MV-4-11 (cell line): ENCODE measurements at places on chromosomes 3 and 15.

- DNase-seq: peak; percentile 99
Observed at GRCh38 chr15:65818927-65819562, 27.0 kb upstream of the DENND4A start.

DNA sequence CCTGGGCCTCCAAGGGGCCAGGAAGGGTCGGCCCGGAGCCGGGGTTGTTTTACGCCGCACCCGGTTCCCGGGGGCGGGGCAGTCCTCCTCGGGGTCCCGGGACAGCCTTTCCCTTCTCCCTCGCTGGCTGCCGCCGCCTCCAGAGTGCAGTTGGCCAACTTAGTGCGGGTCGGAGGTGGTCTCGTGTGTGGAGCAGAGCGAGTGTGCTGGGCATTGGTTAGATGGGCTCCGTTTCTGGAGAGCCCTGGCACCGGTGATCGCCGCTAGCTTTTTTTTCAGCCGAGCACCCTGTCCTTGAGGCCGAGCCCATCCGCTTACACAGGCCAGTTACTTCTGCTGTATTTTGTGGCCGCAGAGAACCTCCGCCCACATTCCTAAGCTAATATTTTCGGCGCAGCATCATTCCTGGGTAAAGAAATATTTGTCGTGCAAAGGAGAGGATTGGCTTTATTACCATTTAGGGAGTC lies 585 bp downstream of the KIF23 start:
- DNase-seq: peak; percentile 26

GRCh38 chr15:84079885-84080777 lies 155.4 kb upstream of the GOLGA6L4 start:
- DNase-seq: no peak

GRCh38 chr15:32134842-32135241 lies 104.5 kb downstream of the CHRNA7 start:
- DNase-seq: no peak

DNA sequence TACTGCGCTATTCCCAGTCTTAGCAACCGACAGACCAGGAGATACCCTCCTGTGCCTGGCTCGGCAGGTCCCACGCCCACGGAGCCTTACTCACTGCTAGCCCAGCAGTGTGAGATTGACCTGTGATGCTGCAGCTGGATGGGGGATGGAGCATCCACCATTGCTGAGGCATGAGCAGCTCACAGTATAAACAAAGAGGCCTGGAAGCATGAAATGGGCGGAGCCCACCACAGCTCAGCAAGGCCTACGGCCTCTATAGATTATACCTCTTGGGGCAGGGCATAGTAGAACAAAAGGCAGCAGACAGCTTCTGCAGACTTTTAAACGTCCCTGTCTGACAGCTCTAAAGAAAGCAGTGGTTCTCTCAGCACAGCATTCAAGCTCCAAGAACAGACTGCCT lies 160.3 kb downstream of the ANXA2 start:
- DNase-seq: no peak

GRCh38 chr3:122295266-122296062 lies 29.6 kb upstream of the CSTA start:
- DNase-seq: peak; percentile 97

DNA sequence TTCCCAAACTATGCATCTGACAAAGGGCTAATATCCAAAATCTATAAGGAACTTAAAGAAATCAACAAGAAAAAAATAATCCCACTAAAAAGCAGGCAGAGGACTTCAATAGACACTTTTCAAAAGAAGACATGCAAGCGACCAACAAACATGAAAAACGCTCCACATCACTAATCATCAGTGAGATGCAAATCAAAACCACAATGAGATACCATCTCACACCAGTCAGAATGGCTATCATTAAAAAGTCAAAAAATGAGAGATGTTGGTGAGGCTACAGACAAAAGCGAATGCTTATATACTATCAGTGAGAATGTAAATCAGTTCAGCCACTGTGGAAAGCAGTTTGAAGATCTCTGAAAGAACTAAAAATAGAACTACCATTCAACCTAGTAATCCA lies 20.2 kb downstream of the CFAP44 start:
- no peak for DNase-seq

GRCh38 chr3:111577798-111578685 lies 17.1 kb downstream of the ZBED2 start:
- DNase-seq: peak; percentile 51

GRCh38 chr3:152554980-152555379 lies 280.0 kb upstream of the P2RY1 start:
- no peak for DNase-seq

DNA sequence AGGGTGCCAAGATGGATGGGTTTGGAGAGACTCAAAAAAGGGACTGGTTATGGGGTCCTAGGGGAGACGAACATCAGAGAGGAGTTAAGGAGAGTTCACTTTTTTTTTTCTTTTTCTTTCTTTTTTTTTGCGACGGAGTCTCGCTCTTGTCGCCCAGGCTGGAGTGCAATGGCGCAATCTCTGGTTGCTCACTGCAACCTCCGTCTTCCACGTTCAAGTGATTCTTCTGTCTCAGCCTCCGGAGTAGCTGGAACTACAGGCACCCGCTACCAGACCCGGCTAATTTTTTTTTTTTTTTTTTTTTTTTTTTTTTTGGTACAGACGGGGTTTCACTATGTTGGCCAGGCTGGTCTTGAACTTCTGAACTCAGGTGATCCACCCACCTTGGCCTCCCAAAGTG lies 1.2 kb downstream of the SPINT1 start:
- DNase-seq: peak; percentile 61

DNA sequence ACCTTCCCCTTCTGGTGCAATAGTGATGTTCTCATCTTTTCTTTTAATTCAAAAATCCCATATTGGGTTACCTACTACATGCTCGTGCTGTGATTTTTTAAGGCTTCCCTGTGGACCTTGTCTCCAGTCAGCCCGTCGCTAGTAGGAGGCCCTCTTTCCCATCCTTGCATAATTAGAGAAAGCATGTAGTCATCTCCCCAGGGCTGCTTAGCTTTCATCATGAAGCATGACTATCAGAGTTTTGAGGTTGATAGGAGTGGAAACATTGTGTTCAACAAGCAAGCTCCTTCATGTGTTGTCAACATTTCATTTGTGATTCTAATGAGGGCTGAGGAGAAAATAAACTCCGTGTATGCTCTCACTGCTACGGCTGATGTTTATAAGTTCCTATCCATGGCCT lies 8.7 kb upstream of the LRTM1 start:
- DNase-seq: no peak

- DNase-seq: no peak
Observed at GRCh38 chr3:121231872-121232271, 313.9 kb downstream of the POLQ start.

DNA sequence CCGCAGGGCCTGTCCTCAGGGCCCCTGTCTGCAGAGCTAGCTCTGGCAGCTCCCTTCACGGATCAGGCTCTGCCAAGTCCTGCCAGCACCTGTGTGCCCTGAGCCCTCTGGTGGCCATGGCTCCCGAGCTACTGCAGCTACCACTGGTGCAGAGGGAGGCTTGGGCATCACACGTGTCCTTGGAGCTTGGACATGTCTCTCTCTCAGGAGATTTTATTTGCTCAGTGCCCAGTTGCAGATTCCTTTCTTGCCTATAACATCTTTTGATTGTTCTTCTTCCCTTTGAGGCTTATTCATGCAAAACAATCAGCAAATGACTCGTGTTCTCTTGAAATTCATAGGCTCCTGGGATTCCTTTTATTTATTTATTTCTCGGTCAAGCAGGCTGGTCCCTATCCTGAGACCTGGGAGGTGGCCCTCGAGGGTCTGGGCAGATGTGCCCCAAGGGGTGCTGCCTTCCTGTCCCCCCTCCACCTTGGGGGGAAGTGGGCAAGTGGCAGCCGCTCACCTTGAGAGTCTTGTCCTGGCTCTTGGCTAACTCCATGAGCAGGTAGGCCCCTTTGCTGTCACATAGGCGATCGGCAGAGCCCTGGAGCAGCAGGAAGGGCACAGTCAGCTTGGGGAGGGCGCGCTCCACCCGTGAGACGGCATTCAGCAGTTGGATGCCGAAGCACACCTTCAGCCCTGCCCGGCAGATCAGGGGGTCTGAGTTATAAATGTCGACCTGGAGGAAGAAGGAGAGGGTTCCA lies 21.9 kb downstream of the ABTB1 start:
- DNase-seq: peak; percentile 6

GRCh38 chr3:186382217-186382885 lies 20.3 kb upstream of the DGKG start:
- no peak for DNase-seq

DNA sequence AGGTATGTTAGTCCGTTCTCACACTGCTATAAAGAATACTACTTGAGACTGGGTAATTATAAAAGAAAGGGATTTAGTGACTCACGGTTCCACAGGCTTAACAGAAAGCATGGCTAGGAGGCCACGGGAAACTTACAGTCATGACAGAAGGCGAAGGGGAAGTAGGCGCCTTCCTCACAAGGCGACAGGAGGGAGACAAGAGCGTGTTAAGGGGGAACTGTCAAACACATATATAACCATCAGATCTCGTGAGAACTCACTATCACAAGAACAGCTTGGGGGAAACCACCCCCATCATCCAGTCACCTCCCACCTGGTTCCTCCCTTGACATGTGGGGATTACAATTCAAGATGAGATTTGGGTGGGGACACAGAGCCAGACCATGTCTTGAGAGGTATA lies 30.4 kb downstream of the SPRED1 start:
- DNase-seq: no peak

DNA sequence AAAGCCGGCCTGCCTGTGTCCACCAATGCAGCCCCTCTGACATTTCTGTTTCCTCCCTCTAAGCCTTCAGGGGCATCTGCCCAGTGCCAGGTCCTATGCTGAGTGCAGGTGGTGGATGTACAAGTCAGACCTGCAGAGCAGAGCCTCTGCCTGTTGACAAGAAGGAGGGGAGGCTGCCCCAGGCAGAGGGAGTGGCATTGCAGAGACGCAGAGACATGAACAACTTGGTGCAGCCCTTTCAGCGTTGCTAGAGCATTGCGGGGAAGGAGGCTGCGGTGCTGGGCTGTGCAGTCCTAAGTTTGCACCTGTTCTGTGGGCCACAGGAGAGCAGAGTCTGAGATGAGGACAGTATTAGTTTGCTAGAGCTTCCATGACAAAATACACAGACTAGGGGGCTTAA lies 65.2 kb downstream of the LSM3 start:
- DNase-seq: no peak

DNA sequence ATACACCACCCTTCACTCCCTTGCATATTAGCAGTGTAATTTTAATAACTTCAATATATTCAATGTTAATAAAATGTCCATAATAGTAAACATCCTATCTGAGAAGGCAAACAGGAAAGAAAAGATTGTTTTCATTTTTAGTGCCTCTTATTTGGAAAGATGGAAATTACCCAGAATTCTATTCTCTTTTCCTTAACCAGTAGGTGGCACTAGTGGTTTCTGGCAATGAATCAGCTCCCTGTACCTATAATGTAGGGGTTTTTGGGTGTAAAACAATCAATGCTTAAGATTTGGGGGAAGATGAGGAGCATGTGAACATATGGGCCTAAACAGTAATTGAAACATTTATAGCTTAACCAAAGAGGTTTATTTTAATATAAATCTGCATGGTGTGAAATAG lies 5.7 kb upstream of the SEMA6D start:
- DNase-seq: peak; percentile 8

- DNase-seq: no peak
Observed at GRCh38 chr15:81282911-81283310, 41.0 kb downstream of the STARD5 start.

DNA sequence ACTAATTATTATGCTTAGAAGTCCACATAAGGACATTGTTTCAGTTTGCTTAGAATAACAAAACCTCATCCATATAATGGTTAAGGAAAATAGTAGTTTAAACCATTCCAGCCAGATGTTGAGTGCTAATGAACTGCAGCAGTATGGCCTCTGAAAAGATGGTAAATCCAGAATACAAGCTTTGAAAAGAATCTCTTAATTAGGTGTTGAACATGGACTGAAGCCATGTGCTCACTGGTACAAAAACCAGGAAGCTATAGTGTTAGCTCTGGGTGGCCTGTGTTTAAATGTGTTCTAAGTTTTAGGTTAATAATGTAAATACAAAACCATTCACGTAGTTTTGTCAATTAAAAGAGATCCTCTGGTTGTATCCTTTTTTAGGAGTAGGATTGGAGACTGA lies 78.2 kb downstream of the GALK2 start:
- no peak for DNase-seq

- peak; percentile 26 for DNase-seq
Observed at GRCh38 chr3:45078910-45079522, 52.9 kb downstream of the CLEC3B start.

DNA sequence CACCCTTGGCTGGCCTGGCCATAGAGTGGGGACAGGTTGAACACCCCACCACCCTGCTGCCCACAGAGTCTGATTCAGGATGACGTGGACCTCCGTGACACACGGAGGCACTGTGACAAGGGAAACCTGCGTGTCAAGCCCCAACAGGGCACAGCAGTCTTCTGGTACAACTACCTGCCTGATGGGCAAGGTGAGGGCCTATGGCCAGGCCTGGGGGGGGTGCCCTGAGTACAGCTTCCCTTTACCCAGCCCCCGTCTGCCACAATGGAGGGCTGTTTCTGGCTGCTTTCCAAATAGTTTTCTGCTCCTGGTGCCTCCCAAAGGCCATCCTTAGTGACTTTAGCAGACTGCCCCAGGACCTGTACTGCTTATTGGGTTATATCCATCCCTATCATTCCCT lies 1.2 kb upstream of the WDR6 start:
- no peak for DNase-seq

DNA sequence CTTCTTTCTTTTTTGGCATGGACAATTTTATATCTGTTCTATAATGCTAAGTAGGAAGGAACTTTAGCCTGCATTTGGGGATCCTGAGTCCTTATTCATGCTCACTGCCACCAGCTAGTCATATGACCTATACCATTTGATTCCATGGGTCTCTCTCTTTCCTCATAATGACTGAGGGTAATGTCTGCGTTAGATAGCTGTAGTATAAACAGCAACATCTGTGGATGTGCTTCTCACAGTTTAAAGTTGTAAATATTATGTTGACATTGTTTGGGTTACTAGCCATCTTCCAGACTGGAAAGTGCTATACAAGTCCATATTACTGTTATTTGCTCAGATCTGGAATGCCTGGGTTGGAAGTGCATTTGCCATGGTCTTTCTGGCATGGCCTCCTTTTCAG lies 274.9 kb upstream of the SEMA6D start:
- DNase-seq: no peak

DNA sequence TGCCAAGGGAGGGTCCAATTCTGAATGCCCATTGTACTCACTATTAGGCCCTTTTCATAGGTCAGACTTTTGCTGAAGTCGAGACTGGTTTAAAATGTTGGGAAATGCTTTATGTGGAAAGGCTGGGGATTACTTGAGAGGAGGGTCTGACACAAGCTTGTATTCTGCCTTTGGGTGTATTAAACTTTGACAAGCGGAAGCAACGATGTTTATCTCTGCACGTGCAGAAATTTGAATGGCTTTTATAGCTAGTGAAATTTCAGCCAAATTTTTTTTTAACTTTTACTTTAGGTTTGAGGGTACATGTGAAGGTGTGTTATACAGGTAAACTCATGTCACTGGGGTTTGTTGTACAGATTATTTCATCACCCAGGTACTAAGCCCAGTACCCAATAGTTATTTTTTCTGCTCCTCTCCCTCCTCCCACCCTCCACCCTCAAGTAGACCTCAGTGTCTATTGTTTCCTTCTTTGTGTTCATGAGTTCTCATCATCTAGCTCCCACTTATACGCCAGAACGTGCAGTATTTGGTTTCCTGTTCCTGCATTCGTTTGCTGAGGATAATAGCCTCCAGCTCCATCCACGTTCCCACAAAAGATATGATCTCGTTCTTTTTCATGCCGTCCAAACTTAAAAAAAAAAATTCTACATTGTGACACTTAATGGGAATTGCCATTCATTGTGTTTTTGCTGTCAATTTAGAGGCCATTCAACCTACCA lies 223.0 kb upstream of the BHLHE40 start:
- DNase-seq: no peak

GRCh38 chr3:138467931-138468330 lies 33.5 kb downstream of the ESYT3 start:
- no peak for DNase-seq

- DNase-seq: no peak
Observed at GRCh38 chr3:189309400-189309975, 137.7 kb downstream of the TPRG1 start.
